Ascending aorta (tissue), 2 donors: ENCODE measurements at places on chromosomes 11 and 22. TPM values are rescaled to one million over a fixed set of nuclear protein-coding genes. Genes with fewer than 3 reads are reported as not detected.
A peak's percentile ranks its signal among the peaks of the same experiment; 100 is the strongest.

GRCh38 chr11:119282495-119282894 is 34.4 kb downstream of the MCAM start:
- DNase-seq, result no peak

DNA sequence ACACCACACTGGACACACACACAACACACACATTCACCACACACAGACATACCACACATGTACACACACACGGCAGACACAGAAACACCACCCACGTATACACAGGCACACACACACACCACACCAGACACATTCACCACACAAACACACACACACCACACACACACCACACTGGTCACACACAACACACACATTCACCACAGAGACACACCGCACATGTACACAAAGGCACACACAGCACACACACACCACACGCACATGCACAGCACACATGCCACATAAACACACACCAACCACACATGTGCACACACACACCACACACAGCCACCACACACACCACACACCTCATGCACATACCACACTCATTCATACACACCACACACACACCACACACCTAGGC is 84.2 kb upstream of the PRR5 start:
- DNase-seq, result no peak

GRCh38 chr11:72631806-72632731 is 42.2 kb downstream of the PDE2A start:
- no peak for DNase-seq

- DNase-seq, result no peak
Measured at GRCh38 chr22:39234867-39235687, 9.7 kb downstream of the PDGFB start.

GRCh38 chr11:64881476-64881875 is 3.1 kb upstream of the EHD1 start:
- DNase-seq, result no peak

DNA sequence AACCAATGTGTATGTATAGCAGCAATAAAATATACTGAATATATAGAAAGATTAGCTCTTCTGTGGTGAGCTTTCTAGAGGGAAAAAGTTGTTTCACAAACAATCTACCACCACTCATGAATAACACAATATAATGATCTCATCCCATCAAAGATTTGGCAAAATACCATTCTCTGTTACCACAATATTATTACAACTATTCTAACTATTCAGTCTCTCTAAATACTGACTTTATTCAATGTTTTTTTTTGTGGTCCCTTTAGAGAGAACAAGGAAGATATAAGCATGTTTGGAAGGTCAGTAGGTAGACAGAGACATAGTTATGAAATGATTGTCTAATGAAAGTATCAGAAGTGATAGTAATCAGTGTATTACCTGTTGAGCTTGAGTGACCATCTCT is 7.8 kb downstream of the CCDC90B start:
- DNase-seq, result no peak

- DNase-seq, result no peak
Measured at GRCh38 chr11:79094616-79095015, 346.2 kb downstream of the TENM4 start.

DNA sequence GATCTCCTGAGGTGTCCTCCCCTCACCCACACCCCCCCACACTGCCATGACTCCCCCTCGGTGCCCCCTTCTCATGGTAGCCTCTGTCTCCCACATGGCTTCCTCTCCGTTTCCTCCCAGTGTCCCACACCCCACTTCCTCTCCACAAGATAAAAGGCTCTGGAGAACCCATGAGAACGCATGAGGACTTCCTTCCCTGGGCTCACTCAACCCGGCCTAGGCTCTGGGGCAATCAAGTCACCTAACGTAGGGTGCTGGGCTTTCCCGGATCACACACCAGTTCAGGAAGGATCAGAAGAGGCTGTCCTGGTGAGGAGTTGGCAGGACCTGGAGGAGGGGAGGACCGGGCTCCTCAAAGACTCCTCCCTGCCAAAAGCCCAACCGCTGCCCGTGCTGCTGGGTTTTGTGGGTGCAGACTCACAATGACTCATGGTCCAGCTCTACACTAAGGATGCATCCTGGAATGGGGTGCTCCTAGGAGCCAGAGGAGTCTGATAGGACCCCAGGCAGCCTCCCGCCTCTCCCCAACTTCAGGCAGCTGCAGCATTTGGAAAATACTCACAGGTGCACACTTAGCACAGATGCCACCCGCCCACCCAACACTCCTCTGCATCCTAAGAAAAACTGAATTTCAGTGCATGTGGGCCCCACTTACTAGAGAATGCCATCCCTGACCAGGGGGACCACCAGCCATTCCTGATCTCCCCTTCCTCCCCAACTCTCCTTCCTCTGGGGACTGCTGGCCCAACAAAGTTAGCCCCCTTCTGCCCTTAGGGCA is 21.0 kb downstream of the SLC22A12 start:
- no peak for DNase-seq

DNA sequence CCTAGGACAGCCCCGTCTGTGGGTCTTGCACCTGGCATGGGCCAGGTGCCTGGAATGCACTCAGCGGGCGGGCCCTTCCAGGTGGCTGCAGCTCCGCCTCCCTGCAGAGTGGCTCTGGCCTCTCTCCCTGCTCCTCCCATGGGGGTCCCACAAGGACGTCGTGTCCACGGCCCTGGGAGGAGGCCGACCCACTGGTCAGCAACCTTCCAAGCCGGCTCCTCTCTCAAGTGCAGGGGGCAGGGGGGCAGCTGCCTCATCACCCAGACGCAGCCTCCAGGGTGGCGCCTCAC is 41.9 kb downstream of the CERK start:
- no peak for DNase-seq

GRCh38 chr22:42262964-42263363 is 7.5 kb downstream of the TCF20 start:
- DNase-seq, result no peak

GRCh38 chr11:96306933-96307775 is 35.8 kb downstream of the MAML2 start:
- peak; percentile 98 for DNase-seq

- no peak for DNase-seq
Measured at GRCh38 chr11:17173332-17173731, 34.5 kb downstream of the PIK3C2A start.

DNA sequence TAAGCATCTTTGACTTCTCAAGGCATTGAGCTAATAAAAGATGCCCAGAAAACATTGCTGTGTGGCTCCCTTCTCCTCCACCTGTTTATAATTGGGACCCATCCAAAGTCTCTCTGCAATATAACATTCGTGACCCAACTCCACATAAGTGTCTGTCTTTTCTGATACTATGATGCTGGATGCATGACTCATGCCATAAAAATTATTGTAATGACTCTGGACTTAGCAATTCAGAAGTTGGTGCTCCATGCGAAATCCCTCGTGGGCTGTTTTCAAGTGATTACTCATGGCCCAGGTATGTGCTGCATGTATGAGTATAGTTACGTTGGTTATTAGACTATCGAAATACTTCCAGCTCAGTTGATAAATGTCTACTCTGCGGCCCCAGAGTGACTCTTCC is 11.7 kb downstream of the FJX1 start:
- no peak for DNase-seq

GRCh38 chr11:126121296-126121695 is 58.6 kb upstream of the CDON start:
- DNase-seq, result no peak

DNA sequence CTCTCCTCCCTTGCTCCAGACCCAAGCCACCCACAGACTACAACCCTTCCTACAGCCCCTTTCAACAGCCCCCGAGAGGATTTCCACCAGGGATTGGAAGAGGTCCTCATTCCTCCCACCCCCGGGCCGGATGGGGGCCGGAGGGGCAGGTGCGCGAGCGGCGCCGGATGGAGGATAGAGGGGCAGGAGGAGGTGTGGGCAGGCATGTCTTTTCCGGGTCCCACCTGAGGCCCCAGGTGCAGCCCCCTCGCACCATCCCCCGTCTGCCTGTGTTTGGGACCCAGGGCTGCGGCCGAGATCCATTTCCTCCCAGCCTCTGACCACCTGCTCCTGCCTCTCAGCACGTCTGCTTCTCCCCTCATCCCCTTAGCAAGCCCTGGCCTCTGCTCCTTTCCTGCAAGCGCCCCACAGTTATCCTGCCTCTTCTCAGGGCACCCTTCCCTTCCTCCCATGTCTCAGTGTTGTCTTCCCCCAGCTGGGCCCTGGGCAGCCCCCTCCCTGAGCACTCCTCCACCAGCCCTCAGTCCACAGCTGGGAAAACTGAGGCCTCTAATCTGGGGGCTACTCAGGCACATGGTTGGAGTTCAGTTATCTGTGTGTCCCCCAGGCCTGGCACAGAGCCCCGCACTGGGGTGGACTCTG is 19.3 kb upstream of the CBX7 start:
- no peak for DNase-seq

DNA sequence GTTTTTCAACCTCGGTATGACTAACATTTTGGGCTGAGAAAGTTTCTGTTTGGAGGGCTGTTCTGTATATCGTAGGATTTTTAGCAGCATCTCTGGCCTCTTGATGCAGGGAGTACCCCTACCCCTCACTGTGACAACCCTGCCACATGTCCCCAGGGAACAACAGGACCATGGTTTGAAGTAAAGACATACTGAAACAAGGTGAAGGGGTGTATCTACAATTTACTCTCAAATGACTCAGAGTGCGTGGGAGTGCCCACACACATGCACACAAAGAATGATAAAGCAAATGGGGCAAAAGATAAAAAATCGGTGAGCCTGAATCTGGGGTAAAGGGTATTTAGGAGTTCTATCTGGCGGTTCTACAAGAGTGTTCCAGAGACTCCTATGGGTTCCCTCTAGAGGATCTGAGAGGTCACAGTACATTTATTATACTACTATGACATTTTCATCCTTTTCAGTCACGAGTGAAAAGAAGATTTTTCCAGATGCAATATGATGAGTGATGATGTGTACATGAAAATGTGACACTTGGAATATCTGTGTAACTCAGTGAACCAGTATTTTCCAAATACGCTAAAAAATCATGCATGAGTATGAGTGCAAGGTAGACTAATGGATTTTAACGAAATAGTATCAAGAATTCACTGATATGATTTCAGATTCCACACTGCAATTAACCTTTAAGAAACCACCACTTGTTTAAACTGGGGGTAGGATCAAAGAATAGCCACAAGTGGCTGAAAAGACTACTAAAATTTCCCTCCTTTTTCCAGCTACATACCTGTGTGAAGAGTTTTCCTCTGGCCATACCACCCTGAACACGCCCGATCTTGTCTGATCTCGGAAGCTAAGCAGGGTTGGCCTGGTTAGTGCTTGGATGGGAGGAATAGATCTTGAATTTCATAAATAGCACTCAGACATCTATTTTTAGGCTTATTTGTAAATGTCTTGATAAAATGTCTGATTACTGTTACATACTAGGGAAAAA is 56.3 kb upstream of the YPEL1 start:
- DNase-seq, result no peak

- no peak for DNase-seq
Measured at GRCh38 chr22:26585104-26585790, 4.7 kb downstream of the TPST2 start.

- DNase-seq, result peak; percentile 54
Measured at GRCh38 chr11:199782-200181, 6.9 kb downstream of the SCGB1C1 start.

DNA sequence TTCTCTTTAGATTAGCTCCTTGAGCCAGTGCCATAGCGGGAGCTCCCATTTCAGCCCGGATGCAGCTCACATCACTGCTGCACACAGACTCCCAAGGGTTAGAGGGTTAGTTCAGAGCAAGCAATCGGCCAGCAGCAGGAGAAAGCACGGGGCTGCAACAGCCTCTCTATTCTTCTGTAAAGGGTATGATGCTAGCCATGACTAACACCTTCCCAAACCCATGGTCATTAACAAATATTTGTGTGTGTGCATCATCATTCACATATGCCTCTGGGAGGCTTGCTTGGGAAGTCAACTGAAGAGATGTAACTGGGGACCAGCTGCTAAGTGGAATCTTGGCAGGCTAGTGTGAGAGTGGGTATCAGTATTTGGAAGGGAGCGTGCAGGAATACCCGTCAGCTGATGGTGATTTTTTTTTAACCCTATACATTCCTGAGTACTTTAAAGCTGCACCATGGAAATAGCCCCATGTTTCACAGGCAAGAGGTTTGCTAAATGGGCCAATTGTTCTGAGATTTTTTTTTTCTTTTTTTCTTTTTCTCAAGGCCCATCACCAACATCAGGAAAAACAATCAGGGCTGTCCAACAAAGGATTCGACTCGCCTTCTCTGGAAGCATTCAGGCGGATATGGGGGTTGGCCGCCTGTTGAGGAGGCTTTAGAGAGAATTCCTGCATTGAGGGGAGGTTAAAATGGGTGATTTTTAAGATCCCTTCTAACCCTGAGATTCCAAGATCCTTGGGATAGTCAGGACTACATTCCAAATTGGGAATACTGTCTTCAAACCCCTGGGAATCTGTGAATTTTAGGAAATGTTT is 33.2 kb upstream of the CCDC89 start:
- DNase-seq, result peak; percentile 9

DNA sequence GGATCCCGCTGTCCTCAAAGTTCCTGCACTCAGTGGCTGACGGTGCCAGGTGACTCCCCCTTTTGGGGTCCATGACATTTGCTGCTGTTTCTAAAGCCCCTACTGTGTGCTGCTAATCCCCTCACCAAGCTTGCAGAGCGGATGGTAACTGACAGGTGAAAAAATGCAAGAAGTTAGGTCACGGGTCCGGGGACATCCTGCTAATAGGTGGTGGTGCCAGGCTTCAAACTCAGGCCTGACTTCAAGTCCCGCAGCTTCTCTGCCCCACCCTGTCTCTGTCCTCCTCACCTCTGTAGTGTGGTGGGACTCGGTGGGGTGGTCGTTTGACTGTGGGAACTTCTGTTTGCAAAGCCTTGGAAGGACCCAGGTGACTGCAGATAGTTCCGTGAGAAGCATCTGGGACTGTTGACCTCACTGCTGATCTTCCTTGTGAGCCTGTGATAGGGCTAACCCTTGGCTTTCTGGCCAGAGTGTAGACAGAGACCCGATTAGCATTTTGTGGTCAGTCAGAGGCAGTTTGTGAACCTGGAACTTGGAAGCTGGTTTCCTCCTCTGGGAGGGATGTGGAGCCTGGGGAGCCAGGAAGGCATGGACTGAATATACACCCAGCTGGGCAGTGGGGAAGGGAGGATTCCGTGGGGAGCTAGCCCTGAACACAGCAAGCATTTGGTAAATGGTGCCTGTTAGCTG is 115.4 kb upstream of the OR4B1 start:
- DNase-seq, result no peak

GRCh38 chr22:48337957-48338792 is 1489.5 kb downstream of the BRD1 start:
- no peak for DNase-seq

GRCh38 chr22:22508274-22509176 is at the start of gene ZNF280B:
ZNF280B (minus strand) TSS chr22:22508742; CDS start chr22:22489398, 19,344 bp downstream.
- peak; percentile 70 for DNase-seq

MAML2 gene
- total RNA-seq, result 13.2 TPM

ADM2 gene
- total RNA-seq, result not detected

CADM1 gene
- 2.4 TPM for total RNA-seq

NLRP6 gene
- not detected for total RNA-seq

OR52I2 gene
- total RNA-seq, result not detected

PRODH gene
- 1.4 TPM for total RNA-seq

APOL4 gene
- not detected for total RNA-seq

VSTM5 gene
- total RNA-seq, result not detected

OR2D2 gene
- total RNA-seq, result not detected

RBFOX2 gene
- total RNA-seq, result 58.1 TPM

C11orf21 gene
- not detected for total RNA-seq
